Posterior cingulate gyrus (tissue), 11 donors: ENCODE measurements at places on chromosomes 12 and 14.

GRCh38 chr12:38823738-38824137 lies 81.7 kb downstream of the CPNE8 start:
- no peak for DNase-seq

- no peak for DNase-seq
Observed at GRCh38 chr12:126389220-126389841, 1324.1 kb downstream of the AACS start.

GRCh38 chr12:122385171-122386016 lies 37.1 kb downstream of the CLIP1 start:
- DNase-seq: no peak

DNA sequence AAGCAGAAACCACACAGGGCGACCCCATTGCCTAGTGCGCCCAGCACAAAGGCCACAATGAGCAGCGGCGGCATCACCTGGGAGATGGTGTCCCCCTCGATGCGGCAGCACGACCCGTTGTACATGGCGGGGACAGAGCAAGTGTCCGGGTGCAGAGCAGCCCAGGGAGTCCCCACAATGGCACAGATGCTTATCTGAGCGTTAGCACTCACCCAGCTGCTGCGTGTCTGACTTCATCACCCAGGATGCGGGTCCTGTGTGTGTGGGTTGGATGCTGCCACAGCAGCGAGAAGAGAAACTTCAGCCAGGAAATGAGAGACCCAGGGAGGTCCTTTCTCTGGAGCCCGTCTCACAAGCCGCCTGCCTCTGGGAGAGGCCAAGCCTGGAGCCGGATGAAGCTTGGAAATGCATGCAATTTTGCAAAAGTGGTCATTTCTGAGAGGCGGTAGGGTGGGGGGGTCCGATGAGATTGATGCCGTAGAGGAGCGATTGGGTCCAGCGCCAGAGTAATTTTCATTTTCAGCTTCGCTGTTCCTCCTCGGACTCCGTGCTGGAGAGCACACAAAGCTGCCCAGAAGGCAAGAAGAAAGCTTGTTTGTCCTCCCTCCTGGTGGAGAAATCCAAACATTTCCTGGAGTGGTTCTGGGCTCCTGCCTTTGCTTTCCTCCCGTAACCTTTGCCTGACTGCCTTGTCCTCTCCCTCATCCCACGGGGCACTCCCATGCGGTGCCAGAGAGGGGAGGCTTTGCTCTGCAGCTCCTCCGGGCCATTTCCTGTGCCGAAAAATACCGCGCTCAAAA lies at the start of gene HCAR1:
Gene HCAR1, minus strand, starts transcription at position 630 of the 800 bp plus-strand sequence. Its CDS starts 505 bp downstream, at position 125.
- no peak for DNase-seq

- no peak for DNase-seq
Observed at GRCh38 chr14:38718519-38718918, 384.5 kb downstream of the SEC23A start.

- DNase-seq: no peak
Observed at GRCh38 chr14:90742729-90743128, 73.5 kb downstream of the TTC7B start.

GRCh38 chr14:68244262-68244980 lies 424.8 kb downstream of the RAD51B start:
- DNase-seq: no peak

DNA sequence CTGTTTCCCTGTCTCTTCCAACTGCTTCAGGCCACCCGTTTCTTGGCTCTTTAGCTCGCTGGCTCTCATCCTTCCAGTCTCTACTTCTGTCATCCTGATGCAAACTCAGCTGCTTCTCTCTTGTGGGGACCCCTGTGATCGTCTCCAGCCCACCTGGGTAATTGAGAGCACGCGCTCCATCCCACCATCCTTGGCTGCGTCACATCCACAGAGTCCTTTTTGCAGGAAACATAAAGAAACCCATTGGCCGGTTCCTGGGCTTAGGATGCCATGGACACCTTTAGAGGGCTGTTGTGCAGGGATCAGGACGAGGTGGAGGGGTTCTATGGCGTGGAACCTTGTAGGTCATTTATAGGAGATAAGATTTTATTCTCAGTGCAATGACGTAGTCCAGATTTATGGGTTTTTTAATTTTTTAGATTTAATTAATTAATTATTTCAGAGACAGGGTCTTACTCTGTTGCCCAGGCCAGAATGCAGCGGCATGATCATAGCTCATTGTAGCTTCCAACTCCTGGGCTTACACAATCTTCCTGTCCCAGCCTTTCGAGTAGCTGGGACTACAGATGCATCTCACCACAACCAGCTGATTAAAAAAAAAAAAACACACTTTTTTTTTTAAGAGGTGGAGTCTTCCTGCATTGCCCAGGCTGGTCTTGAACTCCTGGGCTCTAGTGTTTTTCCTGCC lies 82.6 kb downstream of the CCDC92 start:
- DNase-seq: no peak

GRCh38 chr14:51845811-51846210 lies 14.6 kb upstream of the GNG2 start:
- no peak for DNase-seq
